T-helper 17 cell (primary cell): ENCODE measurements at places on chromosomes 13 and 19. TPM values are rescaled to one million over a fixed set of nuclear protein-coding genes. Genes with fewer than 3 reads are reported as not detected.

CPB2 gene
- not detected for total RNA-seq

CACNG7 gene
- total RNA-seq = not detected

ARL11 gene
- not detected for total RNA-seq

TUBA3C gene
- not detected for total RNA-seq

PPP1R37 gene
- 20.9 TPM for total RNA-seq

RDH8 gene
- not detected for total RNA-seq

S1PR4 gene
- 83.1 TPM for total RNA-seq

NKPD1 gene
- 0.97 TPM for total RNA-seq

MED4 gene
- 47.4 TPM for total RNA-seq

ZNF541 gene
- total RNA-seq = 0.65 TPM

TUBB4A gene
- total RNA-seq = 1.6 TPM

SDHAF1 gene
- 6.2 TPM for total RNA-seq

ZIC2 gene
- not detected for total RNA-seq

ZBTB7A gene
- total RNA-seq = 51.1 TPM

FLT3LG gene
- total RNA-seq = 349 TPM

MEF2B gene
- total RNA-seq = 3.5 TPM

SLC15A1 gene
- total RNA-seq = not detected

ZNF382 gene
- total RNA-seq = 7.0 TPM

NAXD gene
- 17.7 TPM for total RNA-seq

GRK1 gene
- not detected for total RNA-seq

RBM42 gene
- total RNA-seq = 40.8 TPM

HIPK4 gene
- not detected for total RNA-seq

CBARP gene
- total RNA-seq = not detected

PEAK3 gene
- total RNA-seq = not detected

IZUMO4 gene
- 12.3 TPM for total RNA-seq

ZDHHC20 gene
- total RNA-seq = 69.0 TPM

ADM5 gene
- 2.9 TPM for total RNA-seq

IGFL1 gene
- total RNA-seq = not detected

ALKBH6 gene
- total RNA-seq = 34.2 TPM

CA11 gene
- total RNA-seq = 7.4 TPM

CCNA1 gene
- not detected for total RNA-seq

SLITRK5 gene
- total RNA-seq = 0.17 TPM

RYR1 gene
- 1.3 TPM for total RNA-seq

KLK10 gene
- total RNA-seq = not detected

ZNF540 gene
- 9.8 TPM for total RNA-seq

NLRP4 gene
- not detected for total RNA-seq

SUGP2 gene
- total RNA-seq = 109 TPM

C1QTNF9B gene
- total RNA-seq = not detected

ZNF814 gene
- total RNA-seq = 23.4 TPM

MUC16 gene
- 0.05 TPM for total RNA-seq

LILRB2 gene
- total RNA-seq = 6.3 TPM

CEACAM16 gene
- total RNA-seq = not detected

C19orf53 gene
- total RNA-seq = 73.0 TPM

GTF2F2 gene
- 12.2 TPM for total RNA-seq
